H54 (cell line): ENCODE measurements at places on chromosomes 5 and 9.

DNA sequence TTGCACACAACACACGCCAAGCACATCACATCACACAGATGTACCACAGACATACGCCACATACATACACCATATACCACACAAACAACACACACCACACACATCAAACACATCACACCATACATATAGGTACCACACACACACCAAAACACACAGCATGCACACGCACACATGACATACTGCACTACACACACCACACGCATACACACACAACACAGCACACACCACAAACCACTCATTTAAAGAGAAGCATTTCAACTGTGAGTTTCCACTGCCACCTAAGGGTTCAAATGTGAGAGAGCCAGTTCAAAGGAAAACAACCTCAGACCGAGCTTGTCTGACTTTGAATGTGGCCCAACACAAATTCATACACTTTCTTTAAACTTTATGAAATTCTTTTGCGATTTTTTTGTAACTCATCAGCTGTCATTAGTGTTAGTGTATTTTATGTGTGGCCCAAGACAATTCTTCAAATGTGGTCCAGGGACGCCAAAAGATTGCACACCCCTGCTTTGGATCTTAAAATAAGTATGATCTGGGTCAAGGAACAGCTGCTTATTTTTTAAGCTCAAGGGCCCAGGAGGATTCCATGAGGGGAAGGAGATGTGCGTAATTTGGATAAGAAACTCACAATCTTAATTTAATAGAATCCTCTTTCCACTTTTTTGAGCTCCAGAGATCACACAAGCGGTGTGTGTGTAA lies 494.6 kb downstream of the GADD45G start:
- DNase-seq: no peak

DNA sequence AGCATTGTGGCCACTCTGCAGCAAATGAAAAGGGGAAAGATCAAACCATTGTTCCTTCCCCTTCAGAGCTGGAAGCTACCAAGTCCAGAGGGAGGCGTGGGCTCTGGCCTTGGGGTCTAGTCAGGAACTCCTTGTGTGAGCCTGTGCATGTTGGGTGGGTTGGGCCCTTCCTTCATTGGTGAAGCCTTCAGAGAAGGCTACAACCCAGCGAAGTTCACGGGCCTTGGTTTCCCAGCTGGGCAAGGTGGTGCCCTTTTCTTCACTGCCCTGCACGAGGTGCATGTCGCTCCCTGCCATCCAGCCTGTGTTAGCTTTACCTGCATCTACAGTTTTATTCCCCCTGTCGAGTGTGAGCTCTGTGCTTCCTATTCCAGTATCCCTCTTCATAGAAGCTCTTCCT lies 84.7 kb downstream of the ZNF618 start:
- no peak for DNase-seq

- no peak for DNase-seq
Observed at GRCh38 chr5:167872791-167873190, 418.7 kb upstream of the WWC1 start.

GRCh38 chr5:131386779-131387178 lies 122.9 kb downstream of the CDC42SE2 start:
- DNase-seq: no peak

- no peak for DNase-seq
Observed at GRCh38 chr9:35001803-35002502, 12.4 kb downstream of the DNAJB5 start.

DNA sequence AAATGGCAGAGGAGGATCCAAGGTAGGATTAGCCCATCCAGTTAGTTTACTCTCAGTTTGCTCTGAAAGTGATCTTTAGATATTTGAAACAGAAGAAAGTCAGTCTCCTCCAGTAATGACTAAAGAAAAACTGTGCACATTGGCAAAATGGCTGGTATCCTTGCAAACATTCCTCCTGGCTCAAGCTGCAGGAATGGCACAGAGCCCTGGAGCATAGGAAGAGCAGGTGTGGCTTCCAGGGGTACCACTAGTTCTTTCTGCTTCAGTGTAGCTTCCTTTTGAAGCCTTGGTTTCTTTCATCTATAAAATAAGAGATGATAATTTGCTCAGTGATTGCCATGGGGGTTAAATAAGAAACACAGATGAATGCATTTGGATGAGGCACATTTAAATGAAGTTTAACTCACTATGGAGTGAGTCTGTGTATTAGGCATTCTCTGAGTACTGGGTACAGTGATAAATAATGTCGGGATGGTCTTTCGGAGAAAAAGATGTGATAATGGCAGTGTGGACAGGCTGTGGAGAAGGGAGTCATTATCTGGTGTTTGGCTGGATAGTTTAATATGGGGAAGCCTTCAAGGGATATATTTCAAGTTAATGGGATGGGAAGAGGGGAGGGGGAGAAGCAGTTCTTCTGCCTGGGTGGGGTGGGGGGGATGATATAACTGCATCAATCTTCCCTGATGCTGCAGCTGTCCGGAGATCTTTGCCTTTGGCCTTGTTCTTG lies 217.3 kb upstream of the KLF4 start:
- DNase-seq: no peak

DNA sequence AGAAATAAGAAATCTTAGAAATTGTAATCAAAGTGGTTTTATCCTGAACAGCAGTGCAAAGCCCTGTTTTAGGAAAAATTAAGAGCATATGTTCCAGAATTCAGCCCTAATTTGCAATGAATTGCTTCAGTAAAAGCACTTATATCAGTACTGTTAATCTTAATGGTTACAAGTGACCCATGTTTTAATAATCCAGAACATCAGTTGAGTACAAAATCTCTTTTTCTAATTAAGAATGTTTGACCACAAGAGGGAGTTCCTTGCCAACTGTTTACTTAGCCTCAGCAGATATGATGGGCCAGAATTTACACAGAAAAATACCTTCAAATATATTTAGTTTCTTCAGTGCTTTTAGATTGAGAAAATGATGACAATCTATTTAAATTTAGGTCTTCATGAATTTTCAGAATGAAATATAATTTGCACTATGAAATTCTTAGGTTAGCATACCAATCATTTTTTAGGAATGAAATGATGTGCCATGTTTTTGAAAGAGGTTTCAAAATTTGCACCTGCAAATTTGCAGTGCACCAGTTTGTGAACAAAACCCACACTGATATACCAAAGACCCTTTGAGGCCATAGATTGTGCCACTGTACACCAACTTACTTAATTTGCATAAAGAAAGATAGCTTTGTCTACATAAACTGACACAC lies 926.3 kb upstream of the ARRDC3 start:
- DNase-seq: no peak

GRCh38 chr9:114384836-114385396 lies 2.9 kb downstream of the AKNA start:
- no peak for DNase-seq

GRCh38 chr9:20243841-20244240 lies 378.5 kb downstream of the MLLT3 start:
- no peak for DNase-seq

DNA sequence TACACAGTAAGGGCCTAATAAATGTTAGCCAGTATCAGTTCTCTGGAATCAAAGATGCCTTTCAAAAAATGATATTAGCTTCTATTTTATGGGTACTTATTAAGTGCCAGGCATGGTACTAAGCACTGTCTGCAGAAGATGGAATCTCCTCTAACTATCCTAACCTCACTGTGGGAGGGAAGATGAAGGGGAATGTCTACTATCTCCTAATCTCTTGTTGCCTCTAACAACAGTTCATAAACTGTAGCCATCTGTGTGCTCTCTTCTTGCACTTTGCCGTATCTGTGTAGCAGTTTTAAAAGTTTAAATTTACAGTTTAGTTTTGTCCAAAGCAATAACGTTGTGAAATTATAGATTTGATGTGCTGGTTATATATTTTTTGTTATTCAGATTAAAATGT lies 99.6 kb upstream of the CCDC112 start:
- DNase-seq: no peak

DNA sequence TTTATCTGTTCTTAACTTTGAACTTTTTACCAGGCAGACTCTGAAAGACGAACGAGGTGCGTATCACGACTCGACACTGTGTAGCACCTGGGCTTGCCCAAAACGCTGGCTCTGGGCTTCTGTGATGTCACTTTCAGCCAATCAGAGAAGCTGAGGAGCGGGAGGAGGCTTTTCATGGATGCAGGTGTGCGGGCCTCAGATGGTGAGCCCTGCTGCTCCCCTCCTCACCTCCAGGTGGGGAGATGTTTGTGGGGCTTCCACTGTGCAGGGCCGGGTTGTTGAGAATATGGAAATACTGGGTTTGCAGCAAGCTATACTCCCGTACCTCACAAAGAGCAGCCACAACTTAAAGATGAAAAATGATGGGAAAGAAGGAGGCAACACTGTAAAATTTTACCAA lies 246.3 kb downstream of the IRX2 start:
- DNase-seq: no peak

- no peak for DNase-seq
Observed at GRCh38 chr9:134293031-134293521, 33.2 kb upstream of the RXRA start.

GRCh38 chr5:151684690-151685361 lies 1.9 kb downstream of the SPARC start:
- peak; percentile 38 for DNase-seq

GRCh38 chr5:118854819-118855218 lies 133.5 kb downstream of the DTWD2 start:
- DNase-seq: no peak

GRCh38 chr9:109251080-109251775 lies 69.6 kb downstream of the EPB41L4B start:
- peak; percentile 68 for DNase-seq

DNA sequence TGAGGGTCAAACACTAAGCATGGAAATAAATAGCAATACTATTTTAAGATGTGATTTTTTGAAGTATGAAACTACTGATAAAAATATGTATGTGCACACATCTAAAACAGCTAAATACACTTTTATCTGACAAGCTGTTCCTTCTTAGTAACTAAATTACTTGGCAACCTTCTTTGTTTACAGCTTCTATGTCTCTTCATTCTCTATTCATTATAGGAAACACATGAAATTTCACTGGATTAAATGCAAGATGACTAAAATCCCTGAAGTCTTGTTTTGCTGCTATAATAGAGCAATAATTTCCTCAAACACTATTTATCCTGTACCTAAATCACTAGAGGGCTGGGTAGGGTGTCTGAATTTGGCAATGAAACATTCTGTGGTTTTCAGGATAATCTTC lies 11.7 kb downstream of the RICTOR start:
- no peak for DNase-seq

- no peak for DNase-seq
Observed at GRCh38 chr5:145245354-145245753, 589.8 kb downstream of the PRELID2 start.

- DNase-seq: no peak
Observed at GRCh38 chr9:7791394-7791793, 8.2 kb downstream of the DMAC1 start.

DNA sequence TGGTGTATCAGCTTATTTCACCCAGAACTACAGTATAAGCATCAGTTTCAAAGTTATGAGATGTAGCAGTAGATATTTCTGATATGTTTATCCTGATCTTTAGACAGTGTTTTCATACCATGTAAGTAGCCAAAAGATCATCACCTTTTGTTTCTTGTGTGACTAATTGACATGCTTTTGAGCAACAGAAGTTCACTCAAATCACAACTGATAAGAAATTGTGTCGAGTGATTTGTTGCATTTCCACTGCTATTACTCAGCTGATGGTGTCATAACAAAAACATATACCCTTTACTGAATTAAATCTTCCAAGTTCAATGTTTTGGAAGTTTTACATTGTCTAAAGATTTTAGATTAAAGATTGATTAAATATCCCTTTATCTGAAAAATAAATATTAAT lies 324.5 kb downstream of the TUSC1 start:
- no peak for DNase-seq

- DNase-seq: no peak
Observed at GRCh38 chr5:63774939-63775338, 187.3 kb downstream of the HTR1A start.

- DNase-seq: no peak
Observed at GRCh38 chr5:4540375-4541173, 599.6 kb upstream of the ADAMTS16 start.

- no peak for DNase-seq
Observed at GRCh38 chr5:107294669-107295068, 376.1 kb downstream of the EFNA5 start.

GRCh38 chr5:41956943-41957342 lies 31.9 kb downstream of the FBXO4 start:
- DNase-seq: no peak

DNA sequence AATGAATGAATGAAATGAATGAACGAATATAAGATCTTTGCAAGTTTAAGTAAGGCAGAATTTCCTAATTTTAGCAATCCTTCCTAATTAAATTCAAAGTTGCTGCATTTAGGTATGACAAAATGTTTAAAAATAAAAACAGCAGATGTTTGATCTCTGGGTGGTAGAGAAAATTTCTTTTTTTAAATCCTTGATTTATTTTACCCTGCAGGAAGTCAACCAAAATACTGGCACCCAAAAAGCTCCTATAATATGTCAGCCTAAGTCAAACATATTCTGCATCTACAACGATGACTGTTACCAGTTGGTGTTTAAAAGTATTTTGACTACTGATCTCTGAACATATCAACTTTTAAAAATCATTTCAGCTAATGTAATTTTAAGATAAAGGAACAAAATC lies 58.4 kb downstream of the TTC39B start:
- DNase-seq: no peak

DNA sequence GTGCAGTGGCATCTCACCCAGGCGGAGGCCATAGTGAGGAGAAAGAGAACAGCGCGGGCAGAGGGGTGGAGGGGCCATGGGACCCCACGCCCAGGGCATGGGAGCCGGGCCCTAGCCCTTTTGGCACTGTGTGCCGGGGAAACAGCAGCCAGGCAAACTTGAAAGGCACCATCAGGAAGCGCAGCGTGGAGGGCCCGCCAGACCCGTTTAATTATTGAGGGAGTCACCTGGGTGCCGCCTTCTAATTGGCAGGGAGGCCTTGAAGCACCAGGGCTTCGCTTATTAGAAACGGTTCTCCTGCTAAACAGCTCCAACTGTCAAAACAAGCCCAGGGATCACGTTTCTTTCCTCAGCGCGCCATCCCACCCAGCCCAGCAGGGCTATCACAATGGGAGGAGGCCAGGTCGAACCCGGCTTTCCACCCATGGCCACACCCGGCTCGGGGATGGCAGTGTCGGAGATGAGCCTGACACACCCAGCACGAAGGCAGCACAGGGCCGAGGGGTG lies 104.6 kb upstream of the SARDH start:
- no peak for DNase-seq

DNA sequence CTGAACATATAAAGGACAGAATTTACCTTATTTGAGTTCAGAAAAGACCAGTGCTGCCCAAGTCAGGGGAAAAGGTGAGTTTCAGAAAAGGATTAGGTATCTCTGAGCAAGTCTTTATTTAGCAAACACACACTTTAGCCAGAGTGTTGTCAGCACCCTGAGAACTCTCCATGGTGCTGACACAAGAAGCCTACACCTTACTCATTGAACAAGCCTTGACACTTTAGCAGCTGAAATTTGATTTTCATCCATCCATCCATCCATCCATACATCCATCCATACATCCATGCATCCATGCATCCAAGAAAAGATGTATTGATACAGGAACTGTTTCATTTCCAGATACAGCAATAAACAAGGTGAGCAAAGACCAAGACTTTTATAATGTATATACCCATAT lies 311.2 kb downstream of the TRIM32 start:
- no peak for DNase-seq

- DNase-seq: no peak
Observed at GRCh38 chr9:8346296-8346695, 546.7 kb upstream of the DMAC1 start.

- DNase-seq: no peak
Observed at GRCh38 chr9:89958086-89958485, 353.3 kb downstream of the GADD45G start.
